Activated CD4-positive, alpha-beta T cell treated with anti-CD3 and anti-CD28 coated beads for 24 hours (primary cell): ENCODE measurements at places on chromosomes 2 and 18.

- DNase-seq, result no peak
Observed at GRCh38 chr2:207148020-207148419, 17.7 kb downstream of the KLF7 start.

DNA sequence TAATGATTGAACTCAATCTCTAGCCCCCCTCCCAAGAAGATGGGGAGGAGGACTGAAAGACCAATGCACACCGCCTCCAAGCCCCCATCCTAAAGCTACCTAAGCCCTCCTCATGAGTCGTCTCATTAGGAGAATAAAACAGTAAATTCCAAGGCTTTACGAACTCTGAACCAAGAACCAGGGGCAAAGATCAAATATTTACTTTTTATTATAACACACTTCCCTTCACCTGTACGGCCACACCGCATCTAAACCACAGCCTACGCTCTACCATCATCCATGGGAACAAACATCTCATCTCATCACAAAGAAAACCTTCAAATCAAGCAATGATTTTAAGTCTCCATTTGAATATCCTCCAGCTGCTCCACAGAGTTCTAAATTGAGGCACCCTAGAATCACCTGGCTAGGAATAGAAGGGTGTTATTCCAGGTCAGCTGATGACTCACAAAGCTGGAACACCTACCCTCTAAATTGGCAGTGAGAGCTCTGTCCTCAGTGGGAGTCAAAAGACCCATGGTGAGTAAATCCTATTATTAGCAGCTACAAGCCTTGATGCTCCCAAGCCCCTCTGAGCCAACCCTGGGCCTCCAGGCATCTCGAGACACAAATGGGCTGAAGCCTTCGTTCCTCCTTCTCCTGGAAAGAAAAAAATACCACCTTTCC, 45.6 kb upstream of the BZW1 start:
- no peak for DNase-seq

DNA sequence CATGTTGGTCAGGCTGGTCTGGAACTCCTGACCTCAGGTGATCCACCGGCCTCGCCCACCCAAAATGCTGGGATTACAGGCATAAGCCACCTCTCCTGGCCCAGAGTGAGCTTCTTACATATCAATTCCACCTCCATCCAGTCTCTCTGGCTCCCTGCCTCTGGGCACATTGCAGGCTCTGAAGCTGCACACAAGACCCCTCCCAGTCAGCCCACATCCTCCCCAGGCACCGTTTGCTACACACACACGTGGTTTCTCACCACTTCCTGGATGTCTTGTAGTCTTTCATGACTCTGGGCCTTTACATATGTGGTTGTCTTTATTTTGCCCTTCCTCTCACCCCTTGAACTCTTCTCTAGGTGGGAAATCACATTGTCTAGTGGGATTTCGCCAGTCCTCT, 64.0 kb upstream of the CABLES1 start:
- DNase-seq, result peak; percentile 38

DNA sequence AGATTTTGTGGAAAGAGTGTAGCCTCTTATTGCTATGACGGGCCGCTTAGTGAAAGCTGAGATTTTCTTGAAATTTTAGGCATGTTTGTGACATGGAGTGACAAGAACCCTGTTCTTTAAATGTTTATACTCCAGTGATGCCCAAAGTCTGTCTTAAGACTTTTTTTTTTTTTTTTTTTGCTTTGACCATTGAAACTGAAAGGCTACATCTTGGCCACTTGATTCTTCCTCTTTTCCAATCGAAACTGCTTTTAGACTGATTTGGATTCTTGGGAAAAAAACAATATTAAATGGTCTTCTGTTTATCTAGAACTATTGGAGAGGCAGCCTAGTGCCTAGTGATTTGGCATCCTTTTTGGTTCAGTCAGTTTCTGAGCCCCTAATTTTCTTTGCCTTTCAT, 2.4 kb upstream of the SLC8A1 start:
- no peak for DNase-seq

GRCh38 chr2:86441882-86442641, 891 bp downstream of the KDM3A start:
- peak; percentile 41 for DNase-seq

GRCh38 chr2:9400268-9401058, 22.9 kb downstream of the ITGB1BP1 start:
- no peak for DNase-seq

- DNase-seq, result no peak
Observed at GRCh38 chr2:222756951-222757650, 85.6 kb downstream of the MOGAT1 start.

GRCh38 chr2:24659862-24660261, 133.3 kb downstream of the PTRHD1 start:
- DNase-seq, result no peak

DNA sequence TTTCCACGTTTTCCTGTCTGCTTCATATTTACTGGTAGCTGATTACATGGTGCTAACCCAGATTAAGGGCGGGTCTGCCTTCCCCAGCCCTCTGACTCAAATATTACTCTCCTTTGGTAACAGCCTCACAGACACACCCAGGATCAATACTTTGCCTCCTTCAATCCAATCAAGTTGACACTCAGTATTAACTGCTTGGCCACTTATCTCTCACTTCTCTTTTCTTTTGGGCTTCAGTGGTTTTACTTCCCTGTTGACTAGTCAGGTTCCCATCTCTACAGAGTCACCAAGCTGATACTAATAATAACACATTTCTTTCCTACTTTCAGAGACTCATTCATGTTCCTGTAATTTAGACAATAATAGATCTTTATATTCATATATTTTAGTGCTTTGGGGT, 302.2 kb upstream of the MAP2 start:
- DNase-seq, result no peak

DNA sequence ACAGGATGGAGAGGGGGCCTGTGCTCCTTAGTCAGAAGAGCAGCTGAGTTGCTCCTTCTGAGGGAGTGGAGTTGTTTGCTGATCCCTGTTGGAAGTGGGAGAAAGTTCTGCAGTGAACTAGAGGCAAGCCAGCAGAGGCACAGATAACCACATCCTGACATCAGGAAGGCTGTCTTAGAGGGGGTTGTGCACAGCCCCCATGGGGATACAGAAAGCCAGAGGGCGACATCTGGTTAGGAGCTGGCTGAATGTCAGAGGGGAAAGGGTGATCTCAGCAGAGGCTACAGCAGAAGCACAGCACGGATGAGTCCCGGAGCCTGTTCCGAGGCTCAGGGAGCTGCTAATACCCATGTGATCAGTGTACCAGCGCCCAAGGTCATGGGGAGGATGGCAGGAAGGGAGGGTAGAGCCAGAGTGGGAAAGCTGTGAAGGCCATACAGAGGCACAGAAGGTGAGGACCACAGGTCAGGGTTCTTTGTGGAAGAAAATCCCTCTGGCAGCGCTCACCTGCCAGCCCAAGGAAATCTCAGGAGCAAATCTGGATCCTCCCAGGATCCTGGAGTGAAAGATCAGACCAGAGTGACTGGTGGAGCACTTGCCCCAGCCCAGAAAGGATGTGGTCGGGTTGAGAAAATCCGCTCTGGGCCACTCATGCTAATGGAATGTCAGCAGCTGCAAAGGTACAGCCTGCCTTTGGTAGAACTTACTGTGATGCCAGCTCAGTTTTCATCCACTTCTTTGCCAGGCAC, 111.8 kb downstream of the STPG4 start:
- no peak for DNase-seq

DNA sequence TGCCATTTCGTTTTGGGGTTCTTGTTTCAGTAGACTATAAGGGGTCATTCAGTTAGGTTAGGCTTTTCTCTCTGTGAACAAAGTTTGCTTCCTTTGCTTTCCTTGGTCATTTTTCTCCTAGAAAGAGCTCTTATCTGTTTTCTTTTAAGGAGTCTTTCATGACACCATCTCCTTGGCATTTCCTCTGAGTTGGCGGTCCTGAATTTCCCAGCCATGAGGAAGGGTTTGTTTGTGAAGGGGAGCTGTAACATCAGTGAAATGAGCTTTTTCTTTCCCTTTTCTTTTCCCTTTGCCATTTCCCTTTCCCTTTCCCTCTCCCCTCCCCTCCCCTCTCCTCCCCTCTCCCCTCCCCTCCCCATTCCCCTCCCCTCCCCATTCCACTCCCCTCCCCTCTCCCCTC, 61.7 kb downstream of the MAP4K4 start:
- no peak for DNase-seq

- DNase-seq, result no peak
Observed at GRCh38 chr2:153059338-153060052, 341.1 kb downstream of the ARL6IP6 start.

DNA sequence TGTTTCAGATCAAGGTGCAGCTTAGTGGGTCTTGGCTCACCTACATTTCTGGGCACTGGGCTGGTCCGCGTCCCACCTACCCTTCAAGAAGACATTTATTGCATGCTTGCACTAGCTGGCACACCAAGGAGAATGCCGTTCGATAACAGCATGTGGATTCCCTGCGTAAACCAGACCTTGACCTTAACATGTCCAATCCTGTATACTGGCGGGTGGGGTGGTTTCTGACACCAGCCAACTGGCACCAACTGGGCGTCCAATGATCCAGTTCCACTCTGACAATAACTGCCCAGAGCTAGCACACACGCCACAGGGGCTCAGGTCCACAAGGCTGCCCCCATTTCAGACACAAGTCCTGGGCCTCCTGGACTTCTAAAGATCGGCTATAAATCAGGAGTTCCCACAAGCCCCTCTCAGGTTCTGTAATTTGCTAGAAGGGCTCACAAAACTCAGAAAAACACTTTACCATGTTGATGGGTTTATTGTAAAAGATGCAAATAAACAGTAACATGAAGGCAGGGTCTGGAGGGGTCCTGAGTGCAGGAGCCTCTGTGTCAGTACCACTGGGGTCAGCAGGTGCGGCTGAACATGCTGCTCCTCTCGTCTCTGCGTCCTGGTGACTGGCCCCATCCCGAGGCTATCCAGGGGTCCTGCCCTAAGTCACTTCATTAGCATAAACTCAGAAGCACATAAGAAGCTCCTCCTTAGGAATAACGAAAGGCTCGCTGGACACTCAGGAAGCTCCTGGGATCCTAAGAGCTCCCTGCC, 161.8 kb downstream of the HDAC4 start:
- DNase-seq, result no peak

DNA sequence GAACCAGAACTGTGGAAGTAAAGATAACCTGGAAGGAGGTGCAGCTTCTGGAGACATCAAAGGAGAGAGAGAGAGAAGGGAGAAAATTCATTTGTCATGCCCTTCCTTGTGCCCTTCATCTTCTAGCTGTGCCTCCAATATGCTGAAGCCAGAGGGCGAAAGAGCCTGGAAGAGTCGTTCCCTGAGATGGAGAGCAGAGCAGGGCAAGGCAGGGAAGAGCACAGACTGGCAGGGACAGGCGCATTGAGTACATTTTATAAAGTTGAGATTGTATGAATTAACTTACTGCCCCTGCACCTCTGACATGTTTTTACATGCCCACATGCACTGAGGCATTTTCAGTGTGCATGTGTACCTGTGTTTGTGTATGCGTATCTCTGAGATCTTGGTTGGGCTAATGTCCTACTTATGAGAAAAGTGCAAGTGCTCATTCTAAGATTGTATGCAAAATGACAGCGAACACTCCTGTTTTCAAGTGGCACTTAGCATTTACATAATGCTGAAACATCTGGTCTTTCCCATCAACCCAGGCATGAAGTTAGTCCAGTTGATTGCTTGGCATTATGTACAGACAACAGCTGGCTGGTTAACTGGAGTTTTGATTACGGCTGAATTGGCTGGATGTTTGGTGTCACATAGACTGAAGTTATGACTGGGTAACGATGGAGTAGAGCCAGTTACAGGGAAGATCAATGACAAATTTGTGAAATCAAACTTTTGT, 23.7 kb upstream of the MMADHC start:
- DNase-seq, result no peak

- DNase-seq, result no peak
Observed at GRCh38 chr18:49672853-49673252, 111.0 kb downstream of the LIPG start.

- no peak for DNase-seq
Observed at GRCh38 chr2:152555048-152555447, 162.2 kb downstream of the PRPF40A start.

DNA sequence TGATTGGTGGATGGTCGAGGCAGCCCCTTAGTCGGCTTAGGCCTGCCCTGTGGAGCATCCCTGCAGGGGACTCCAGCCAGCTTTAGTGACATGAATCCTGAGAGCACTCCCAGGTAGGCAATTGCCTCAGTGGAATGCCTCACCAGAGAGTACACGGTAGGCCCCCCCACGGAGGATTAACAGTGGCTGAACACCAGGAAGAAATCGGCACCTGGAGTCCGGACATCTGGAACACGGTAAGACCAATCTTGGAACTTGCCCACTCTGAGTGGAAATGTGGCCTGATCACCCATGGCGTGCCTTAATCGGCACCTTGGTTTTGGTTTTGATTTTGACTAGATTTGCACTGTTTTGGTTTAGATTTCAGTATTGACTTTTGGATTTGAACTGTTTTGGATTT, 326.2 kb upstream of the NCKAP5 start:
- DNase-seq, result no peak

GRCh38 chr18:10485475-10485874, 31.0 kb downstream of the APCDD1 start:
- no peak for DNase-seq

DNA sequence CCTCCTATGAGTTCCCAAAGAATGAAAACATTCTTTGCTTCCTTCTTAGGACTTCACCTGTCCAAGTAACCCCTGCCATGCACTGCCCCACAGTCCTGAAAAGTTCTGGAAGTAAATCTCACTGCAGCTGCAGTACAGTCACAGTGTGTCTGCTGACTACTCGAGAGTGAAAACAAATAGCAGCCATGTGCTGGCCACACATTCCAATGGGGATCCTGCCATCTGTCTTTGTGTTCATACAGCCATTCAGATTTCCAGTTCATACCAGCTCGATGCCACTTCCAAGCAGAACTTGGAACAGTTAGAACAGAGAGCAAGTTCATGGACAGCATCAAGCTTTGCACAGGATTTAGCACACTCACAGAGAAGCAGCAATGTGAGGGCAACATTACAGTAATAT, 629.9 kb upstream of the ACVR2A start:
- DNase-seq, result no peak

- DNase-seq, result no peak
Observed at GRCh38 chr18:35085450-35086380, 44.5 kb downstream of the MAPRE2 start.

- DNase-seq, result no peak
Observed at GRCh38 chr2:11904941-11905340, 158.5 kb downstream of the LPIN1 start.

GRCh38 chr2:43327119-43327518, 100.7 kb upstream of the ZFP36L2 start:
- DNase-seq, result no peak

- DNase-seq, result no peak
Observed at GRCh38 chr2:38174646-38175423, 98.9 kb upstream of the CYP1B1 start.

DNA sequence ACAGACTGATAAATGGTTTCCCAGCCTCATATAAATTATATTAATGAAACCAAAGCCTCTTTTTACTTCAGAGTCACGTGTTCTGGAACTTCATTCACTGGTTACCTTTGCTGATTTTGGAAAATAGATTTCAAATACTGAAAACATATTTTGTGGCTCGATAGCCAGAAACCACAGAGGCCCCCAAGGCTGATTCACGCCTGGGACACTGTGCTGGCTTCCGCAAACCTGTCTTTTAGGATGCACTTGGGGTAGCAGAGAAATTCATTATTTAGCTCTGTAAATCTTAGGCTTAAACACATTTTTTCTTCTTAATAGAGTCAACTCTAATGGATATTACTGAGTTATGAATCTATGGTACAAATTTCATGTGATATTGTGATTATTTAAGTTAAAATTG, 90.7 kb upstream of the TMEM18 start:
- DNase-seq, result no peak

- DNase-seq, result no peak
Observed at GRCh38 chr2:201441409-201441808, 9.8 kb downstream of the TRAK2 start.
